ENCODE measurements at places on chromosomes 7 and 10.

DNA sequence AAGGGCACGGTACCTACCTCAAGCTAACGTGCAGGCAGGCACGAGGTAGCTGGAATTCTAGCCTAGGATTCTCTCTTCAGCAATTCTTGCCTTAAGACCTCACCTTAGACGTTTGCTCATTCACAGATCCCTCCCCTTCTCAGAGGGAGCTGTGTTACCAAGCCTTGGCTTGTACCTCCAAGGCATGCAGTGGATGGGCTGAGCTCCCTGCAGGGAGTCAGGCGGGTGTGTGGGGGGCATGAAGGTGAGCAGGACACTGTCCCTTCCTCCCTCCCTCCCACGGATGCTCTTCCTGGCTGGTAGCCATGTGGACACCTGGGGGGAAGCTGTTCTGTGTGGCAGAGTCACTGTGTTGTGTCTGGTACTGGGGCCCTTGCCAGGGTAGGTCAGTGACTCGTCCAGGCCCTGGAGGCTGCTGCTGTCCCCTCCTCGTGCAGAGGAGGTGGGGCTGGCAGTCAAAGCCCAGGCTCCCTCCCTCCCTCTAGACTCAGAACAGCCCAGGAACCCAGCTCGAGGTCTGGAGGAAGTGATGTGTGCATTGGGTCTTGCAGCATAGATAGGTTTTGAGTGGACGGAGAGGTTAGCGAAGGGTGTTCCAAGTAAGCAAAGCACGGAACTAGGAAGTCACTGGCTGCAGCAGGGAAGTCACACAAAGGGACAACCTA is 222.2 kb upstream of the SH2B2 start:
- peak; percentile 43 for DNase-seq

DNA sequence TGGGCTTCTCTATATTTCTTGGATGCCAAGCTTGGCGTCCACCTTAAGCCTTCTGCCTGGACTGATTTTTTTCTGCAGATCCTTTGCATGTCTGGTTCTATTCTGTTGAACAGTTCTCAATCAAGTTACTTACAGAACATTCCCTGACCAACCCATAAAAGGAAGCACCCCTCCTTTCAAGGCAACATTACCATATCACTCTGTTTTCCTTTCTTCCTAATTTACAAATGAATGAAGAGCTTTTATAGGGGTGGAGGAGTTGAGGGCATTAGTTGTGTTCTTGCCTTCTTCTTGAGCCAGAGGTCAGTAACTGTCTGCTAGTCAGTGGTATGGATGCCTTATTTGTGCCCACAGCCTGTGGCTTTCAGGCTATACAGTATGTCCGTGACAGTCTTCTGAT is 361.0 kb downstream of the PHTF2 start:
- no peak for DNase-seq

DNA sequence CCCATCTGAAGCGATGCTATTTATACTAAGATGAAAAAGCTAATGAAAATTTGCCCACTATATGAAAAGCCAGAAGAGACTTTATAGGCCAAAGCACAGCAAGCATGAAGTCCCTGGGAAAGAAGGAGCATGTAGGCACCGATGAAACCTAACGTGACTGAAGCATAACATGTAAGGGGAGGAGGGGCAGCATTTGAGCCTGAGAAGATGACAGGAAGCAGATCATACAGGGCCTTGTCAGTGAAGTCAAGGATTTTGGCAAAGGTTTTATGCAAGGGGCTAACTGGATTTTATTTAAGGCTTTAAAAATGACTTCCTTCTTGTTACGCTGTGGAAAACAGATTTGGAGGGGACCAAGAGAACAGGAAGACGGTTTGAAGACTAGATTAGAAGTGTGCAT is 744.0 kb downstream of the PHTF2 start:
- DNase-seq: no peak

- DNase-seq: peak; percentile 35
These were observed 68.1 kb downstream of the PODXL start for GRCh38 chr7:131488361-131488760.

- no peak for DNase-seq
These were observed 233.8 kb upstream of the PPP2R2D start for GRCh38 chr10:131667047-131667446.

DNA sequence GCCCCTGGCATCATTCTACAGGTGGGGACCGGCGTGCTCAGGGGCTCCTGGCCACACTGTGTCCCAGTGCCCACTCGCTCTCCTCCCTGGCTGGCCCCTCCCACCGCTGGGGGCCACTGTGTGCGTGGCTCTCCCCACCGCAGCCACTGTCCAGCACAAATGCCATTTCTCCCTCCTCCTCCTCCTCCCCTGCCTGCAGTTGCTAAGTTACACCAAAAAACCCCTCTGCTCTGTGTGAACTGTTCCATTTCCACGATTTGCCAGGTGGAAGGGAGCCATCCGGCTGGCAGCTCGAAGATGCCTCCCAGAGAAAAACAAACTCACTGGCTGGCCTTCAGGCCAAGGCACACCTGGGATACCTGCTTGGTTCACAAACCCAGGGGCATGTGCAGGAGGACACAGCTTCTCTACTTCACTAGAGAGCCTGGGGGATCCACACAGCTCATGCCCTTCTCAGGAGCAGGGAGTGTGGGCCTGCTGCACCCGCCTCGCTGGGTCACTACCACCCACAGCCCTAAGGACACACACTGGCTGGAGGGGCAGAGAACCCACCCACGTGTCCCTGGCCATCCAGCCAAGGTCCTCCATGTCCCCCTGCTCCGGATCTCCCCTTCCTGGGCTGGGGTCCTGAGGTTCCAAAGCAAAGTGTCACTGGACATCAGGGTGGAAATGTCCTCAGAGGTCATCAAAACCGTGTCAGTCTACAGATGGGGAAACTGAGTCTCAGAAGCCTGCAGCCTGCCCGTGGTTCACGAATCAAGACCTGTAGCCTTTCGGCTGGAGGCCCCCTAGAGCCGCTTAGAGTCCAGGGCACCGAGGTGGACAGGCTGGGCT is 1.7 kb downstream of the RASGEF1A start:
- no peak for DNase-seq

GRCh38 chr10:119205894-119206602 is 1.3 kb upstream of the GRK5 start:
- DNase-seq: peak; percentile 34

DNA sequence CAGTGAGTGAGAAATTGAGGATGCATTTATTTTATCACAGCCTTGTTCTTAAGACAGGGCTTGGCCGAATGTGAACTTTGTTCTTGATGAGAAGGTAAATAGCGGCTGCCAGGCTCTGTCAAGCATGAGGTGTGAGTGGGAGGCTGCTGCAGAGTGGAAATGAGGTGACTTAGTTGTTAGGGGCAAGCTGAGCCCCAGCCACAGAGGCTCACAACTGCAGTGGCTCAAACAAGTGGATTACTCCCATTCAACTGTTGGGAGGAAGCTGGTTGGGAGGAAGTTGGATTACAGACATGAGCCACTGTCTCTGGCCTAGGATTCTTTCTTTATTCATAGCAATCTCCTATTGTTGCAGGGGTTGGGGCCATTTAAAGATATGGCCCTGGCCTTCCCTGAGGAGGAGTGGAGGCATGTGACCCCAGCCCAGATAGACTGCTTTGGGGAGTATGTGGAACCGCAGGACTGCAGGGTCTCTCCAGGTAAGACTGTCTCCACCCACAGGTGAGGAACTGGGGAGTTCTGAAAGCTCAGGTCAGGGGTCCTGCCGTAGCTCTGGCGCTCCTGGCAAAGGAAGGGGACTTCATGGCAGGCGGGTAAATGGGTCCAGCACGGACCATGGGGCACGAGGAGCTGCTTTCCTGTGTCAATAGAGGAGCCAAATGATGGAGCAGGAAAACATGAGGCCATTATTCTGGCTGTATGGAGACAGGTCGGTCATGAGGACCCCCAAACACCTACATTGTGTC is 7.1 kb downstream of the ZSCAN25 start:
- no peak for DNase-seq

DNA sequence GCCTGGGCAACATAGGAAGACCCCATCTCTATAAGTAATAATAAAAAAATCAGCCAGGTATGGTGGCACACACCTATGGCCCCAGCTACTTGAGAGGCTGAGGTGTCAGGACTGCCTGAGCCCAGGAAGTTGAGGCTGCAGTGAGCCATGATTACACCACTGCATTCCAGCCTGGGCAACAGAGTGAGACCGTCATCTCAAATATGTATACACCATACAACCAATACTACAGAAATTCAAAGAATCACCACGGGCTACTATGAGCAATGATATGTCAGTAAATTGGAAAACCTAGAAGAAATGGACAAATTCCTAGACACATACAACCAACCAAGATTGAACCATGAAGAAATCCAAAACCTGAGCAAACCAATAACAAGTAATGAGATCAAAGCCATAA is 60.3 kb upstream of the ZC3HAV1 start:
- DNase-seq: no peak

DNA sequence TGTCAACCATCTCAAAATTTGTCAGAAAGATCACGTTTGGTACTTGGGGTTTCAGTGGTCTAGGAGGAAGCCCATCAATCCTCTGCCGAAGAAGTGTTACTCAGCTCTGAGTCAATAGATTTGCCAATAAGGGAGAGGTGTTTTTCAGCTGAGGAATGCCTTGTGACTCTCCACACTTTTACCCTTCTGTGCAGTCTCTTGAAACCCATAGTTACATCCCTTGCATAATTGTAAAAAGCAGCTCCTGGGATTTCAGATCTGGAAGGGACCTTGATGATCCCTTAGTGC is 47.5 kb downstream of the INSYN2A start:
- DNase-seq: peak; percentile 90

GRCh38 chr10:99435986-99436638 is 5.7 kb upstream of the GOT1 start:
- peak; percentile 69 for DNase-seq

- no peak for DNase-seq
These were observed 9.3 kb upstream of the PNPLA8 start for GRCh38 chr7:108535257-108535656.

- no peak for DNase-seq
These were observed 390.3 kb upstream of the PCDH15 start for GRCh38 chr10:55191236-55191860.

DNA sequence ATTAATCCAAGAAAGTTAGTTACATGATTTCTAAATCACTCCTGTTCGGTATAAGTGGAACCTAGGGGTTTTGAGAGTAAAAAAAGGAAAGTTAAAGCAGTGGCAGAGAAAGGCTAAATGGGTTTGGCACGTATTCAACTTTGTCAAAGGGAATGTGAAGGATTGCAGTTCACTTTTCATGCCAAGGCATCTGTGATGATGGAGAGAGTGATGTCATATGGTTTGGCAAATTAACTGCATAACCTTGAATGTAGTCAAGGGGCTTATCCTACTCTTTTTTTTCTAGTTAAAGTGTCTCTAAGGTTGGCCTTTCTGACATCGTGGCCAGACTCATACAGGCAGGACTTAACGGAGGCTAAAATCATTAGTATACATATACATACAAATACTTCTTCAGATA is 277.8 kb downstream of the EXOC4 start:
- DNase-seq: peak; percentile 82

DNA sequence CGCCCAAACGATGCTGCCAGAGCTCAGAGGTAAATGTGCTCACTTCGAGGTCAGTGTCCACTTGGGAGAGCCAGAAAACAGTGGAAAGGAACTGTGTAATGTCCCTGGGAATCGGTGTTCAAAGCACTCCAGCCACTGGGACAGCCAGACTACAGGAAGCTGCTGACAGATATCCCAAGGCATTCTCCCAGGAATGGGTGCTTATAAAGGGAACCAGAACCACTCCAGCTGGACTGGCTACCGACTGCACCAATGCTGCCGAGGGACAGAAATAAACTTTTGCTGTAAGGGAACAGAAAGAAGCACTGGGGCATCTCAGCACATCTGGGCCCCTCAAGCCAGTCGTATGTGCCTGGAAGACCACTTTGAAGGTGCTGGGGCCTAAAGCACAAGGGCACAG is 76.7 kb downstream of the ATXN7L1 start:
- no peak for DNase-seq

- DNase-seq: no peak
These were observed 130.9 kb downstream of the AGMO start for GRCh38 chr7:15430911-15431310.

DNA sequence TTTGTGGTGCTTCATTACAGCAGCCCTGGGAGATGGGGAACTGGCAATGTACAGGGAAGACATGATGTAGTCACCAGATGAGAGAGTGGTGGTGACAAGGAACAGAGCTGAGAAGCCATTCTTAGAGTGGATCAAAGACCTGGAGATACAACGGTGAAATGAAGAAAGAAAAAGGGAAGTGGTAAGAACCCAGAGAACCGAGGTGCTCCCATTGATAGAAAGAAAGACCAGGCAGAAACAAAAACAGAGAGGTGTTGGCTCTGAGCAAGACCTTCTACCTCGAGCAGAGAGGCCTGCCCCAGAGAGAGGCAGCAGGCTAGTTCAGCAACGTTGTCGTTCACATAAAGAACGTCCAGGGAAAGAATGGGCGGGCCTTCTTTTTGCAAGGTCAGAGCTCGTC is 186.7 kb downstream of the ADAM12 start:
- DNase-seq: no peak

GRCh38 chr10:74056050-74056818 is 58.3 kb downstream of the VCL start:
- peak; percentile 73 for DNase-seq

- DNase-seq: peak; percentile 41
These were observed 217.8 kb upstream of the AGK start for GRCh38 chr7:141333459-141333858.

GRCh38 chr10:44761076-44761475 is 150.1 kb upstream of the TMEM72 start:
- DNase-seq: no peak

GRCh38 chr7:40622941-40623501 is 488.2 kb downstream of the SUGCT start:
- no peak for DNase-seq
